ENCODE measurements at places on chromosomes 6 and 20. TPM values are rescaled to one million over a fixed set of nuclear protein-coding genes. Genes with fewer than 3 reads are reported as not detected.

GRCh38 chr6:145977881-145978280 is 13.7 kb upstream of the SHPRH start:
- no peak for DNase-seq
- no peaks in the 10 kb centered on the region for H3K27me3 ChIP-seq
- H3K4me3 ChIP-seq = no peak overlapping the region
- H3K27ac ChIP-seq = no peak overlapping the region

DNA sequence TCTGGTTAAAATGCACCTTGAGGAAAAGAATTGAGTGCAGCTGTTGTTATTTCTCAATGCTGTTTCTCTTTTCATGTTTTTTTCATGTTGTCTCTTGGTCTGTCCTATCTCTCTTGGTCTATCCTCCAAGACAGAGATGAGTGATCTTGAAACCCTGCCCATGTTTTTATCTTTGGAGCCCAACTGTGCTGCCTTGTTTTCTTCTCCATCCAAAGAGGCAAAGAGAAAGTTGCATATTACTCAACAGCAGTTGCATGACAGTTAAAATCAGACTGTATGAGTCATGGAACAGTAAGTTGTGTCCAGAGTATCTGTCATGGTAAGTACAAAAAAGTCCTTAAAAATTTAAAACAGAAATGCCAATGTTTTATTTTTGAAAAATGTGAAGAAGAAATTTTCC is 26.2 kb downstream of the BCAS1 start:
- H3K27me3 ChIP-seq = no peaks in the 10 kb centered on the region
- H3K36me3 ChIP-seq = no peaks in the 10 kb centered on the region
- no peak overlapping the region for H3K4me3 ChIP-seq
- DNase-seq = no peak
- no peaks in the 10 kb centered on the region for H3K4me1 ChIP-seq
- no peak overlapping the region for H3K27ac ChIP-seq

OR2B6 gene
- total RNA-seq = not detected

TRIM40 gene
- not detected for total RNA-seq
